ENCODE measurements at places on chromosomes 7 and 10.
A peak's percentile ranks its signal among the peaks of the same experiment; 100 is the strongest.

DNA sequence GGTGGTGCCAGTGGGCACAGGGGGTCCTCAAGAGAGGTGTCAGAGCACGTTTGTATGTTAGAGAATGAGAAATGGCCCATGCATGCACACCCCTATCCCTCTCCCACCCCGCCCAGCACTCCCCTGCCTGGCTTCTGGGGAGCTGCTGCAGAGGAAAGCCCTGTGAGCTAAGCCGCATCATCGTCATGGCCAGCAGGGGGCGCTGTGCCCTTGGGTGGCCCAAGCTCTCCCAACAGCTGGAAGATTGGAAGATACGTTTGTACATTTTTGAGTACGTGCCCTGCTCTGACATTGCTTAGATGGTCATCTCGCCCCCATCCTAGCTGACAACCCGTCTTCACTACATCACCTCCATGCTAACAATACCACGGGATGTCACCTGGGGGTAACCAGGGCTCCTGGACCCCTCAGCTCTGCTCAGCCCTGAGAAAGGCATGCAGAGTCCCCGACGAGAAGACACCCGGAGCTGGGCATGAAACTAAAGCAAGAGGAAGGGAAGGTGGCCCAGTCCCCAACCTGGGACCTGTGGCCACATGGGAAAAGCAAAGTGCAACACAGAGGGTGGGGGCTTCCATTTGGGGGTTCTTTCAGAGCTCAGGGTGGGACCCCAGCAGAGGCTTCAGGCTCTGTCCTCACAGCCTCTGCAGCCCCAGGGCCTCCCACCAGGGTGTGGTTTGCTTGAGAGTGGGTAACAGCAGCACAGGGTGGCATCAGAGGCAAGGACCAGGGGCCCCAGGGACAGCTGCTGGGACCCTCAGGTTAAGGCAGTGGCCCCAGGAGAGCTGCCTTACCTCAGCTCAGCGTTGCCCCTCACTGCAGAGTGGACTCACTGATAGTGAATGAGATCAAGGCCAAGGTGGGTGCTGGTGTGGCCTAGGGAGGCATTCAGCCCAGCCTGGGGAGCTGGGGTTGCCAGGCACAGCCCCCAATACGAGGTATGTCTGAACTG is 136.6 kb downstream of the PTPN20 start:
- DNase-seq, result peak; percentile 72

DNA sequence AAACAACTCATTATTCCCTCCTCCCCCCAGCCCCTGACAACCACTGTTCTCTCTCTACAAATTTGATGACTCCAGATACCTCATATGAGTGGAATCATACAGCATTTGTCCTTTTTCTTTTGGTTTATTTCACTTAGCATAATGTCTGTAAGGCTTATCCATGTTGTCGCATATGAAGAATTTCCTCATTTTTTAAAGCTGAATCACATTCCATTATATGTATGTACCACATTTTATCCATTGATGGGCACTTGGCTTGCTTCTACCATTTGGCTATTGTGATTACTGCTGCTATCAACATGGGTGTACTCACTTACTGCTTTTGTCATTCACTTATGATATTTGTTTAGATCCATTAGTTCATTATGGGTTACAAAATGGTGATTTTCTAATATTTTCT is 112.8 kb downstream of the BUB3 start:
- DNase-seq, result no peak

DNA sequence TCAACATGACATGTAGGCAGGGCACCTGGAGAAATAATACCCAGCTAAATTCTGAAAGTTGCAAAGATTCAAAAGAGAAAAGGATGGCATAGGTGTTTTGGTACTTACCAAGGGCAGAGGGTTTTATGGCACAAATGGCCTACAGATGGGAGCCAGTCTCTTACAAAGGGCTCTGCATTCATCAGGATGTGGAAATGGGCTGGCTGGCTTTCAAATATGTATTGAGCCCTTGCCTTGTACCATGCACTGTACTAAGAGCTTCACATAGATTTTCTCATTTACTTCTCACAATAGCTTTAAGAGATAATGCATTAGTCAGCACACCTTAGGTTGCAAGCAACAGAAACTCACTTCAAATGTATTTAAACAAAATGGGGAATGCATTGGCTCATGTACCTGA is 327.1 kb downstream of the BICC1 start:
- no peak for DNase-seq

- DNase-seq, result peak; percentile 44
These were observed 44.2 kb upstream of the DPYSL4 start for GRCh38 chr10:132142396-132143161.

- no peak for DNase-seq
These were observed 188.7 kb downstream of the FGFR2 start for GRCh38 chr10:121409466-121410104.

GRCh38 chr10:31760674-31761081 is 168.0 kb downstream of the ARHGAP12 start:
- DNase-seq, result no peak

- DNase-seq, result no peak
These were observed 291.2 kb upstream of the MEOX2 start for GRCh38 chr7:15977663-15978062.

DNA sequence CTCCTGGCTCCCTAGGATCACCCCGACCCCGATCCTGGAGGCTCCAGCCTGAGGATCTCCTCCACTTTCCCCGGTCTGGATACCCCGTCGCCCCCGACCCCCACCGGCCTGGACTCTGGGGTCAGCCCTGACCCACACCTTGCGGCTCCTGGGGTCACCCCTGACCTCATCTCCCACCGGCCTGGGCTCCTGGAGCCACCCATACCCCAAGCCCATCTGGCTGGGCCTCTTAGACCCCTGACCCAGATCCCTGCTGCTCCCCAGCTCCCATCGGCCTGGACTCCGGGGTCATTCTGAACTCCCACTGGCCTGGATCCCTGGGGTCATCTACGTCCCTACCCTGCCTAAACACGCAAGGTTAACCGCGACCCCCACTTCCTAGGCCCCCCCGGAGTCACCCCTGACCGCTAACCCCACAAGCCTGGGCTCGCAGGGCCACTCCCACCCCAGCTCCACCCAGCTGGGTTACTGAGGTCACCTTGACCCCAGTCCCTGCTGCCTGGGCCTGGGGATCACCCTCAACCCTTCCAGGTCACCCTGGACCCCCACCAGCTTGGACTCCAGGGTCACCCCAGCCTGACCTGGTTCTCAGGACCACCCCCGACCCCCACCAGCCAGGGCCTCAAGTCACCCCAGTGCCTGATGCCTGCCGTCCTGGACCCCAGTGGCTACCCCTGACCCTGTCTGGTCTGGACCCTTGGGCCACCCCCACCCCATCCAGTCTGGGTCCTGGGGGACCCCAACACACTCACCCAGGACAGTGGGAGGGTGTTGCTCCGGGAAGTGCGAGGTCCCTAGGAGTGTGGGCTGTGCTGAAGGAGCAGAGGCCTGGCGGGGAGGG is 1.2 kb downstream of the FOXK1 start:
- DNase-seq, result peak; percentile 29

DNA sequence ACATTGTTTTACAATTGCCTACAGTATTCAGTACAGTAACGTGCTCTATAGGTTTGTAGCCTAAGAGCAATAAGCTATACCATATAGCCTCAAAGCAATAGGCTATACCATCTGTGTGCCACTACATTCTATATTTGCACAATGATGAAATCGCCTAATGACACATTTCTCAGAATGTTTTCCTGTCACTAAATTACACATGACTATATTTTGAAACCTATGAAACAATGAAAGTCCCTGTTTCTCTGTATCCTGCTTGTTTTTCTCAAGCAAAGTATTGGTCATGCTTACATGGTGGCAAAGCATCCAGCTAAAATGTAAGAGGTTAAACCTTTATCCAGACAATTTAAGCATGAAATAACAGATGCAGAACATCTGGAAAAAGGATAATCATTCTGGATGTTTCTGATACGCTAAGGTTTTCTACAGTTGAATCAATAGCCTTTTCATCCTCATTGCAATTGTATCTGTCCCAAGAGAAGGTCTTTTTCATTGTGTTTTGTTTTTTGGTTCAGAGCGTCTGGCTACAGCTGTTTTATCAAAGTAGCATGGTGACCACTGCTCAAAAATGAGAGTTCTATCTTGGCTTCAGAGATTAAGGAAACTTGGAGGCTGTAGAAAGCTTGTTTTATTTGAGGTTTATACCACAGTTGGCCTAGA is 81.7 kb downstream of the CSTF2T start:
- DNase-seq, result no peak

DNA sequence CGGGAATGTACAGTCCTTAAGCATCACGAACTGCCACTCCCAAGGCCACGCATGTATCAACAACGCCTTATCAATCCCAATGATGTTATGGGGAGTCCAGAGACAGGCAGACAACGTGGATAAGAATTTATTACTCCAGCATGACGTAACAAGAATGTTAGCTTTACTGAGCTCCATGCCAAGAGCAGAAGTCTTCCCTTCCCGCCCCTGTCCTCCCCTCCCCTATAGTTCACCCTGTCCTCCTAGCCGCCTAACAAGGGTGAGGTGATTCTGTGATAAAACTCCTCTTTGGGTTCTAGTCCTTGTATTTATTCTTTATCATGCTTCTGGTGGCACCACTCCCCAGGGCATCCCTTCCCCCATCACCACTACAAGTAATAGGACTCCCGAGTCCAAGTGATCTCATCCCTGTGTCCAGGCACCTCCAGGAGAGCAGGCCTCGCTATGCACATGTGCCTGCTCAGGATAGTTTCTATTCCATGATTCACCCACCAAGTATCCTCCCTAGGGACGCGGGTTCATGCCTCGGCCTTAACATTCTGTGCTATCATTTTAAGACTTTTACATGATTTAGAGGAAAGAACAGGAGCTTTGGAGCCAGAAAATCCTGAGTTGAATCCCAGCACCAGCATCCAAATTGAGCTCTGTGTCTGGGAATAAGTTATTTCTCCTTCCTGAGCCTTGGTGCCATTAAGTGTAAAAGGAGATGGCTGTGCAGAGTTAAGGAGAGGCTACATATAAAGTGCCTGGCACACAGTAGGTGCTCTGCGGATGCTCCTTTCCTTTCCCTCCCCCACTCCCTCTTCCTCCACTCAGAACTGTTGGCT is 15.4 kb downstream of the GSDME start:
- DNase-seq, result no peak

- no peak for DNase-seq
These were observed 187.2 kb upstream of the CSTF2T start for GRCh38 chr10:51886438-51887068.

DNA sequence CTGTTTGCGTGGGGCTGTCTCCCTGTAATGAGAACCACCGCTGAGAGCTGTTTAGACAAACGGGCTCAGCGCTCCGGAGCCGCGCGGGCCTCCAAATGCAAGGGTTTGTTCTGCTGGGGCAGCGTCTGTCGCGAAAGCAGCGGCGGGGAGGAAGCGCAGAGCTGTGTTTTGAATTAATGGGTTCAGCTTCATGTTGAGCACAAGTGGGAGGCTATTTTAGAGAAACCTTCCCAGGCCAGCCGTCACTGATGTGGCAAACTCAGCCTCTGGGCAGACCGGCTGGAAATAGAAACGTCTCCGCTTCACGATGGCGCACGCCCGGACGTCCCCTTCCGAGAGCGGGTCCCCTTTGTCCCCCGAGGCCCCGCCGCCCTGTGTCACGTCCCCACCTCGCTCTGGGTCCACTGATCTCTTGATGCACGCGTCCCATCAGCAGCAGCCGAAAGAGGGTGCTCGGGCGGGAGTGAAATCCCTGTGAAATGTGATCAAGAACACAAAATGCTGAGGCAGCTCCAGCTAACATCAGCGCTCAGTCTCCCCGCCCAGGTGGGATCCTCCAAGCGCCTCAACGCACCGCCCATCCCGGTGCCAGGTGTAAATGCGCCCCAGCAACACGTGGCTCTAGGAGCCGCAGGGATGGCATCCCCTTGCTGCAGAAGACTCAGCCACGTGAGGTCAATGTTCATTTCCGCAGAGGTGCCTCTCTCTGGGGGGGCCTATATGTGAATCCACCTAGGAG is 44.9 kb downstream of the BAMBI start:
- no peak for DNase-seq

GRCh38 chr7:142962991-142963390 is 828 bp upstream of the KEL start:
- DNase-seq, result no peak

- no peak for DNase-seq
These were observed 63.1 kb downstream of the VWA2 start for GRCh38 chr10:114301951-114302710.

DNA sequence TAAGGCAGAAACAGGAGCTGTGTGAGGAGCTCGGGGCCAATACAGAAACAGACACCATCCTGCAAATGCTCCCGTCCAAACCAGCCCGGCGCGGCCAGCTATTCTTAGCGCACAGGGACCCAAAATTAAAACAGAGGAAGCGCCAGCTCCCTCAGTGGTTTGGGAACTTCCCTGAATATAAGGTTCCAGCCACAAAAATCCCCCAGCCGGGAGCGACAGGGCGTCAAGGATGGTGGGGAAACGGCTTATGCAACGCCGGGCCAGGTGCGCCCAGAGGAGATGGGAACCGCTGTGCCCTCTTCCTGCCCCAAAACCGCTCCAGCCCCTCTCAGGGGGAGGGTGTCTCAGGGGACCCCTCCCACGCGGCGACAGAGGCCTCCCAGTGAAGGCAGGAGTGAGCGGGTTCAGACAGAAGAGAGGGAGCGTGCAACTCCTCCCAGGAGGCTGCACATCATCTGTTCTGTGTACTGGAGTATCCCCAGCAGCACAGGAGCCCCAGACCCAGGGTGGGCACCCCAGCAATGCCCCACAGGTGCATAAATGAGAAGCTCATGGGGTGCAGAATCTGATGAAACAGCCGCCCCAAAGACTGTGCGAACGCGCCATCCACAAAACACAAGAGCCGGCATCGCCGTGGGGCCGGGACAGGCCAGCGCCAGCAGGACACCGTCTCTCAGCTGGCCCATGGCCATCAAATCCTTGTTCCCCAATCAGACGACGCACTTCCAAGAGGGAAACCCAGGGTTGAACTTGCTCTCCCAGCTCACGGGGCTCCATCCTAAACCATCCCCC is 73.9 kb upstream of the PDGFA start:
- no peak for DNase-seq

DNA sequence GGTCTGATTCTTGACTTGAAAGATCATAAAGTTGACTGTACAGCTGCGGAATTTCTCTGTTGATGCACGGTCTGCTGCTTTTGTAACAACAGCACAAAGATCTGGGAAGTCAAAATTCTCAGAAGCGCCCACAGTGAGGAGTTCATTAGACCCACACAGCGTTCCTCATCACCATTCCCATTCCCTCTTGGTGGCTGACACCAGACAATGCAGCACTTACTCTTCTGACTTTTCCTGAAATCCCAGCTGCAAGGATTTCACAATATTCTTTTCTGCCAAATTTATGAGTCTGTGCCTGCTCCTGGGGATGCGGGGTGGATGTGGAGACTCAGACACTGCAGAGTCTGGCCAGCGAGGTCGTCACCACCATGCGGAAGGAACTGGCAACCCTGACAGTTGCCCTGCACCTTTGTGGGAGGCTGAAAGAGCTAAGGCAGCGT is 233.9 kb downstream of the FANK1 start:
- DNase-seq, result no peak

GRCh38 chr7:132451161-132451560 is 125.1 kb downstream of the PLXNA4 start:
- peak; percentile 55 for DNase-seq

DNA sequence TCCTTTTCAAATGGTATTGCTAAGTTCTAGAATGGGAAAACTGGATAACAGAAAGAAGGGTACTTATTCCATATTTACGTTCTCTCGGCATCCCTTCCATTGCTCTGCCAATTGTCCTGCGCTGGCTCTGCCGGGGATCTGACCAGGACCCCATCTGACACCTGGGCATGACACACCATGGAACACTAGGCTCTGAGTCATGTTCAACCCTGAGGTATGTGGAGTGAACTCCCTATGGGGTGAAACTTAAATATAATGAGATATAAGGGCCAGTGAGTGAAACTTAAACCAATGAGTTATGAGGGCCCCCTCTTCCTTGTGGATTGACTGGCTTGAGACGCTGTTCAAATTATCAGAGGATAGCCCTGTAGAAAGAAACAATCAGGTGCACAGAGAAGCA is 55.1 kb upstream of the ZEB1 start:
- no peak for DNase-seq
